GM12864 (cell line): ENCODE measurements at places on chromosomes 7 and 10.

DNA sequence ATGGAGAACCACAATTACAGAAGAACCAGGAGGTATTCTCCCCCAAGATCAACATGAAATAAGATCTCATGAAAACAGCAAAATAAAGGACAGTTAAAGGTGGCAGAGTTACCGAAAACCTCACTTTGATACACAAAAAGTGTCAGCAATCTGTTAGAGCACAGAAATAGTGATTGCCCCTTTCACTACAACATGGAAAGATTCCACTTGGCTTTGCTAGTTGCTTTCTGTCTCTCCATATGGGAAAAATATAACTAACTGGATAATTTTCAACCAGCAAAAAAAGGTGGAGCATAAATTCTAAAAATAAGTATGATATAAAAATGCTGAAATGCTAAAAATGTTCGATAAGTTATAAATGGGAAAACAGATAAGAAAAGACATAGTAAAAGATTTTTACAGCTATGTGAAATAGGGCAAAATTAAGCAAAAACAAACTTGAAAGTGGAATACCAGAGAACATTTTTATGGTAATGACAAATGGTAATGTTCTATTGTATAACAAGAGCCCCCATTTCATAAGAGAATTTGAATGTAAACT lies 90.2 kb downstream of the GPR85 start:
- DNase-seq = no peak

GRCh38 chr7:16431646-16432424 lies 10.5 kb upstream of the CRPPA start:
- DNase-seq = no peak

GRCh38 chr7:132536654-132537395 lies 39.4 kb downstream of the PLXNA4 start:
- DNase-seq = no peak

DNA sequence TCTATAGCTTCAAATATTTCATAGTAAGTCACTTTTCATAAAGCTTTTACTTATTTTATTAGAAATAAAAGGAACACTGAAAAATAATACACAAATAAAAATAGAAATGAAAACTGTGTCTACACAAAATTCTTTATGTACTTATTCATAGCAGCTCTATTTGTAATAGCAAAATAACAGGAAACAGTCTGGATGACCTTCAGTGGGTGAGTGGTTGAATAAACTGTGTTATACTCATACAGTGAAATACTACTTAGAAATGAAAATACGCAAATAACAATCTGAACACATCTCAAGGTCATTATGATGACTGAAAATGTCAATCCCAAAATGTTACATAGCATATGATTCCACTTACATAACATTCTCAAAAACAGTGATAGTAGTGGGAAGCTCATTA lies 138.7 kb upstream of the PCLO start:
- no peak for DNase-seq

DNA sequence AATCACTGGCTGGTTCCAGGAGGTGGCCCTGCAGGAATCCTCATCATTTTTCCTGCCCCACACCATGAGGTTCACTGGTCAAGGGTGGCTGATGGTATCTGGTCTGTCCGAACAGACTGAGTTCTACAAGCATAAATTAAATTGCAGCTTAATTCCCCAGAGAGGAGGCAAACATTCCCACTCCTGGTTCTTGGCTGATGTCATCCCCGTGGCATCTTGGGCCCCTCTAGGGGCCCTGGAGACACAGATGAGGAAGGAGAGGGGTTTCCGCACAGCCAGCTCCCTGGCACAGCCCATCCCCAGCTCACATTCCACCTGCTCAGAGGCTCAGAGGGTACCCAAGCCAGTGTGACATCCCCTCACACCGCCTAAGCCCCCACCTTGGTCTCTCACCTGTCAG lies 5.3 kb upstream of the KLRG2 start:
- DNase-seq = no peak

DNA sequence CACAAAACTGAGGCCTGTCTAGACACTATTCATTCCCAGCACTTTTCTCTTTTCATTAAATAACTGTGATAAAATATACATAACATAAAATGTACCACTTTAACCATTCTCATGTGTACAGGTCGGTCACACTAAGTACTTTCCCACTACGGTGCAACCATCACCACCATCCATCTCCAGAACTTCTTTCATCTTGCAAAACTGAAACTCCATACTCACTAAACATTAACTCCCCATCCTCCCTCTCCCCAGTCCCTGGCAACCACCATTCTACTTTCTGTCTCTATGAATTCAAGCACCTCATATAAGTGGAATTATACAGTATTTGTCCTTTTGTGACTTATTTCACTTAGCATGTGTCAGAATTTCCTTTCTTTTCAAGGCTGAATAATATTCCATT lies 53.0 kb downstream of the ARHGAP12 start:
- no peak for DNase-seq

DNA sequence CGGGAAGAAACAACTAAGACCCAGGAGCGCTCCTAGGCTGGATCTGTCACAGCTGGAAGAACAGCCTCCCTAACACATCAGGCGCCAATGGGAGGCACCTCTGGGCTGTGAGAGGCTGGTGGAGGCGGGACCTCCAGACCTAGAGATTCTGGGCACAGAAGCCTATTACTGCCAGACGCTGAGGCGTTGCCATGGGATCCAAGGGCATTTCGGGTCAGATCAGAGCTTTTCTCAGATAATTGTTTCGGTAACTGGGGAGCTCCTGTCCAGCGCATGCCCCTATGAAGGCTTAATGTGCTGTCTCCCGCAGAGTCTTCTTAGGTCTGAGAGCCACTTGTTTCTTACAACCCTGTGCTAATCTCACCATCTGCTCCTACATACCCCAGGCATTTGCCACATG lies 339.2 kb downstream of the ZNF716 start:
- no peak for DNase-seq

DNA sequence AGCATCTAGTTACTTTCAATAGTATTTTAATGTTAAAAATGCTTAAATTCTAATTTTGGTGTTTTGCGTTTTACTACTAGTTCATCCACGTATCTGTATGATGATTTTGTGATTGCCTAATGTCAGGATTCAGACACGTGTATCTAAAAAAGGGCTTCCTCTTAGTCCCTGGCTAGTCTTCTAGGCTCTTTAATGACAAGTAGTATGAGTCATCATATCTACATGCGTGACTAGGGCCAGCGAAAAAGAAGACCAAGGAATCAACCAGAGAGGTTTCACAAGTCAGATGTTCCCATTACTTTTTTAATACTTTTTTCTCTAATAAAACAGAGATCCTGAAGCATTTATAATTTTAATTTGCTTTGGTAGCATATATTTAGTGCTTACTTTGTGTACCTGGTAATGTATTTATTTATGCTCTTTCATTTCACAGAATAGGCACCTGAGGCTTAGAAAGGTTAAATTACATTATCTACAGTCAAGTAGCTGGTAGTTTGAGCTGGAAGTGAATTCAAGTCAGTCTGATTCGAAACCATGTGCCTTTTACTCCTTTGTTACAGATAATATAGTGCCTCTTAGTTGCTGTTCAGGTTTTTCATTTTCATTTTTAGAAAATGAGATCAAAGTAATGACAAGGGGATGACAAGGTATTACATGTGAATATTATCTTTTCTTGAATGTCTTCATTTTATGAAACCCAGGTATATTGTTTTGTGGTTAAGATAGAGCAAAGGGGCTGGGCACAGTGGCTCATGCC lies 140.3 kb downstream of the FOXP2 start:
- peak; percentile 55 for DNase-seq

DNA sequence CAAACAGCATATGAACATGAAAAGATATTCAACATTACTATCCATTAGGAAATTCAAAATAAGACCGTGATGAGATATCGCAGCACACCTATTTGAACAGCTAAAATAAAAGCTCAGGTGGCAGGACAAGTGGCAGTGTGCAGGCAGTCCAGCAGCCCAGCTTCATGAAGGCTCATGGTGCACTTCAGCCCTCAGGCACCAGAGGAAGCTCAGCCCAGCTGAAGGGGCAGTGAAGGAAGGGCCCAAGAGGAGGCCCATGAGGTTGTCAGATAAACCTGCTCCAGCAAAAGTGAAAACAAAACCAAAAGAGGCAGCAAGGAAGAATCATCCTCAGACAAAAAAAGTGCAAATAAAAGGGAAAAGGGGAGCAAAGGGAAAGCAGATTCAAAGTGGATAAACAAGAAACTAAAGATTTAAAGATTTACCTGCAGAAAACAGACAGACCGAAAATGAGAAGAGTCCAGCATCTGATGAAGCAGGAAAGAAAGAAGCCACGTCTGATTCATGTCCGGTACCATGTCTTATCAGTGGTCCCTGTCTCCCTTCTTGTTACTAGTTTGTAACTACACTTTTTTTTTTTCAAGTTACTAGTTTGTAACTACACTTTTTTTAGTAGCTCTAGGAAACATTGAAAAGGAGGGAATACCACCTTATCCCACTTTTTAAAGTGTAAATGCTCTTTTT lies 15.0 kb upstream of the FAM24B start:
- DNase-seq = no peak

- DNase-seq = no peak
Measured at GRCh38 chr10:113494761-113495160, 58.1 kb upstream of the HABP2 start.

- DNase-seq = no peak
Measured at GRCh38 chr10:33101392-33101787, 143.4 kb upstream of the ITGB1 start.

- no peak for DNase-seq
Measured at GRCh38 chr7:20787660-20788419, 1.2 kb upstream of the SP8 start.

GRCh38 chr7:51577390-51577789 lies 260.8 kb upstream of the COBL start:
- no peak for DNase-seq

- DNase-seq = no peak
Measured at GRCh38 chr7:116999311-116999710, 46.0 kb downstream of the ST7 start.

- no peak for DNase-seq
Measured at GRCh38 chr10:33566001-33566400, 231.5 kb upstream of the NRP1 start.

DNA sequence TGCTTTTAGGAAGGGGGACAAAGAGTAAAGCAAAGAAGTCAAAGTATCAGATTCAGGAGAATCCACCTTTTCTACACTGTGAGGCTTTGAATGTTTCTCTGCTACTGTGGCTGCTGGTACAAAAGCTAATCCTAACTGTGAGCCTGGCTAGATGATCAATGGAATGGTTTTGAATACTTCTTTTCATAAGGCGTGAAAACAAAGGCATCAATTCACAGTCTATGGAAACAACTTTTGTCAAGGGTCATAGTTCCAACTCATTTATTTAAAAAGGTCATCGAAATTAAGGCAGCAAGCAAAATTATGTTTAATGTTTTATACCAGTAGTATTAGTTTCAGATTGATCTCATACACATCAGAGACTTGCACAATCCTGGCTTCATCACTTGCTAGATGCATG lies 118.1 kb downstream of the CTTNBP2 start:
- DNase-seq = no peak

DNA sequence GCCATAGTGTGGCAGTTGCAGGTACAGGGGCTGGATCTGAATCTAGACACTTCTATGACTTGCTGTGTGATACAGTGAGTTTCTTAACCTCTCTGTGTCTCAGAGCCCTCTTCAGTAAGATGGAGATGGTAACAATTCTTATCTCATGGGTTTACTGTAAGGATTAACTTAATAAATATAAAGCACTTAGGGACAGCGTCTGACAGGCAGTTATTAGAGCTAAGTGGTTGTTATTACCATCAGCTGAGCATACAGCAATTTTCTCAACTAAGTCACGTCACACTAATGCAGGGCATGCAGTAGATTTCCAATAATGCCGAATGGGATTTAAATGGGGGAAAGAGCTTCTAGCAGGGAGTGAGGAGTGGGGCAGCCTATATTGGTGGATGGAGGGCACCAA lies 162.6 kb downstream of the SH2D4B start:
- no peak for DNase-seq

DNA sequence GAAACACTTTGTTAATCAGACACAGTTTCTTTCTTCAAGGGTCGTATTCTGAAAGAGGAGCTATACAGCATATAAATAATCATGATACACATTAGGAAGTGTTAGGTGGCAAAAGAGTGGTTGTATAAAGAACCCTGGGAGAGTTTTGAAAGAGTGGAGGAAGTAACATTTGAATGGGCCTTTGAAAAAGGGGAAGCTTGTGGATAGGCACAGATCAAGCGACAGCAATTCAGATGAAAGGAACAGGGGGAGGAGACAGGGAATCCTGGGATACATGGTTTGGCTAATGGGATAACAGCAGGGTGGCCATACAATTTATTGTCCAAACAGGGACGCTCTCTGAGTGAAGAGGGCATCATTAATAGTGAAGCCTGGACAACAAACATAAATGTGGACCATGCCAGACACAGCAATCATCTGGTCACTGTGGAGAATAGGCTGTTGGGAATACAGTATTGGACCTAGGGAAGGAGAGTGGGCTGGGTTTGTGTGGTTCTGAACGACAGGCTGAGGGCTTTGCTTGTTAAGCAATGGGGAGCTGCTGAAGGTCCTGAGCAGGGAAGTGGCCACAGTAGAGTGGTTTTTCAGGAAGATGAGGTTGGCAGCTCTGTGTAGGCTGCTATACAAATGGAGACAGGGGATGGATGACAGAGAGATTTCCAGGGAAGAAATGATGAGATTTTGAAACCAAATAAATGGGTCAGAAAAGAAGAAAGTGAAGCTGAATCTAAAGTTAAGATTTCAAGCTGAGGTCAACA lies 75.9 kb downstream of the ICA1 start:
- no peak for DNase-seq

DNA sequence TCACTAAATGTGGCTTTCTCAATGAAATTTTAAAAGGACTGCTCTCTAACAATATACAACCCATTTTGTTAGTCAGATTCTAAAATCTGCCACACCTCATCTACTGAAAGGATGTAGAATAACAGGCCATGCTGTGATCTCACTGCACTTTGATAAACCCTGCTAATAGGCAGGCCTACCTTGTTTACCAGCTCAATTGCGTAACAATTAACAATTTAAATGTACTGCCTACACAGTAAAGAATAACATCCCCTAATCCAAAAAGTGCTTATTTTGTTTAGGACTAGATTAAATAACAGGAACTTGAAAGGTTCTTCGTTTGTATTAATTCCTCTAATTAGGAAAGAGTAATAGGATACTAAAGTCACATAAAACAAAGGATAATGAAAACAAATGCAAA lies 4.5 kb downstream of the SRI start:
- no peak for DNase-seq

- no peak for DNase-seq
Measured at GRCh38 chr7:130970696-130971095, 236.7 kb upstream of the KLF14 start.
